T follicular helper cell (primary cell): ENCODE measurements at places on chromosomes 2 and 18.

DNA sequence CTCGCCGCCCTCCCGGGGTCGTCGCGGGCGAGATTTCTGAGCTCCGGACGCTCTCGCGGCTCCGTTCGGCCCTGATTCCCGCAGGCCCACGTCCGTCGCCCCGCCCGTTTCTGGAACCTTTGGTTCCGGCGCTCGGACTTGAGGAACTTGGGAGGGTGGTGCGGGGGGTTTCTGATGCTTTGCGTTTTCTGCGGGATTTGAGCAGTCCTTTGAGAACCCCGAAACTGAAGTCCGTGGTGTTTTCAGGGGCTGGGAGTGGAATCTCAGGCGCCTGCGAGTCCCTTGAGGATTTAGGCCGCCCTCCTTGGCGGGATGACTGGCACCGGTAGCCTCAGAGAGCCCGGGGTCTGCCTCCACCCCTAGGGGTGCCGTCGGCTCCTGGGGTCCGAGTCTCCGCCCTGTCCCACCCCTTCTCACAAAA lies 336 bp downstream of the THNSL2 start:
- no peak for DNase-seq

DNA sequence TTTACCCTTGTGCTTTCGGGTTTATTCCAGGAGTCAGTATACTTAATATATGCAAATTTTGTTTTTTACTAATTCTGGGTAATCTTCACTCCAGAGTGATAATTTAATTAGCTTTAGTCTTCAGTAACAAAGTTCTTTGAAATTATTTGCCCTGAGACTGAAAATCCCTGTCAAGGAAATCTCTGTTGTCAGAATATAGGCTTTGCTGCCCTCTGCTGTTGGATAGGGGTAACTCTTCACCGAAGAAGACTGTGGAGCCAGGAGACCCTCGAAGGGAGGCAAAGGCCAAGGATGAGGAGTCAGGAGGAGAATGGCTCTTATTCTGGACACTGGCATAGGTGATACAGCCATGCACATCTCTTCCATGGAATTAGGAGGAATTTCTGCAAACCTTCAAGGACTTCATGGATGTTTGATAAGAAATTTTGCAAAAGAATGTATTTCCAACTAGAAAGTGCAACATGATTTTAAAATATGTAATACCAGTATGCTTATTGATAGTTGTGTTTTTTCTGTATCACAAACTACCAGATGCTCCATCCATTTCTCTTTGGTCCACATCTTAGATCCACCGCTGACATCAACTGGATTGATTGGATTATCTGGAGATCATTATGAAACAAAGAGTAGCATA lies 182.3 kb downstream of the RDH14 start:
- DNase-seq: no peak

GRCh38 chr18:22539051-22539765 lies 121.5 kb upstream of the CTAGE1 start:
- no peak for DNase-seq

GRCh38 chr2:159545085-159545484 lies 71.3 kb downstream of the BAZ2B start:
- no peak for DNase-seq

DNA sequence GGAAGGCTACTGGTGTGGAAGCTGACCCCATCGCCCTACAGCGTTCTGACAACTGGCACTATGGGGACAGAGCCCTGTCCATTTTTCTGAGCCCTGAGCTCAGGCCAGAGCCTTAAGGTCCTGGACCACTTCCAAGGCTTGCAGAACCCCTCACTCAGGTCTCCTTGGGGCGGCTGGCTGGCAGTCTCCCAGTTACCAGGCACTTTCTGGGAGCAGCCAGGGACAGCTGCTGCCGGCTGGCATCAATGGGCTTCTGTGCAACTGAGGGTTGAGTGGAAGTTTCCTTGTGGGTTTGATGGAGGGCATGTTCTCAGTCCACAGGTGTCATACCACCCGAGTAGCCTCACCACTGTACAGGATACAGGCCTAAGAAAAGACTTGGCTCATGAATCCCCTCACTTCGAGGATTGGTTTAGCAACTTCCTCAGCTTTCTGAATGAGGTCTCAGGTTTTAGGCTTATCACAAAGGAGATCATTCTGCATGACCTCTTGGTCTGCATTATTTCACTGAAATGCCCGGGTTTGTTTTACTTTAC lies 27.4 kb upstream of the WIPF1 start:
- DNase-seq: no peak

- no peak for DNase-seq
Measured at GRCh38 chr2:121253021-121253673, 31.9 kb downstream of the TFCP2L1 start.
